ENCODE measurements at places on chromosomes 4 and X. TPM values are rescaled to one million over a fixed set of nuclear protein-coding genes. Genes with fewer than 3 reads are reported as not detected.

DNA sequence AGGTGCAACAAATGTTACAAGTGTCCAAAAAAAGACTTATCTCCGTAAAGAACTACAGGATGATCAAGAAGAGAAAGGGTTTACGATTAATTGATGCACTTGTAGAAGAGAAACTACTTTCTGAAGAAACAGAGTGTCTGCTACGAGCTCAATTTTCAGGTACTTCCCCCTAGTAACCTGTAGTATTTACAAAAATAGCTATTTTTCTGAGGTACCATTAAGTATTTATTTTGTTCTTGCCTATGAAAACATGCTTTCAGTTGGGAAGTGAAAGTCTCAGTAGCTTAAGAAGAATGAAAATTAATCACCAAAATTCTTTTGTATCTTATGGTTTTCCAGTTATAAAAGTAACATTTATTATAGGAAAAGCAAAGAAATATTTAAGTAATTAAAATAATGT, 5.9 kb downstream of the THAP9 start:
- no peaks in the 10 kb centered on the region for H3K36me3 ChIP-seq
- DNase-seq = no peak
- no peaks in the 10 kb centered on the region for H3K4me1 ChIP-seq
- no peak overlapping the region for H3K27ac ChIP-seq

- DNase-seq = no peak
- no peaks in the 10 kb centered on the region for H3K4me1 ChIP-seq
- H3K27me3 ChIP-seq = no peaks in the 10 kb centered on the region
- no peak overlapping the region for H3K4me3 ChIP-seq
- H3K27ac ChIP-seq = no peak overlapping the region
Observed at GRCh38 chrX:69808375-69808774, 192.5 kb downstream of the EDA start.

GRCh38 chrX:39238006-39238405, 436.7 kb downstream of the MID1IP1 start:
- no peaks in the 10 kb centered on the region for H3K4me1 ChIP-seq
- no peak overlapping the region for H3K4me3 ChIP-seq
- H3K27ac ChIP-seq = no peak overlapping the region
- no peak for DNase-seq
- no peaks in the 10 kb centered on the region for H3K36me3 ChIP-seq

DNA sequence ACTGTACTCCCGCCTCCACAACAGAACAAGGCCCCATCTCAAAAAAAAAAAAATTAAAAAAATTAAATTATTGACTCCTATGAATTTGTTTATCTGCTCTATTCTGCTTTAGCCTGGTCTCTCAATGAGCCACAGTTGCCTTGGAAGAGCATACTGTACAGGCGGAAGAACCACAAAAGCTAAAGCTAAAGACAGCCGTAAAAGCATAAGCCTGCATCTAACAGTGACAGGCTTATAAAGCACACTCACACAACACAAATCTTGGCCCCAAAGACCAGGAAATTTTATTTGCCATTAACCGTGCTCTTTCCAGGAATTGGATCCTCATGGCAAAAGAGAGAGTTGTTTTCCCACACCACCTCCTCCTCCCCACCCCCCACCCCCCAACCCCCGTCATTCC, 53.5 kb upstream of the KLF3 start:
- no peak overlapping the region for H3K27ac ChIP-seq
- no peaks in the 10 kb centered on the region for H3K36me3 ChIP-seq
- H3K4me1 ChIP-seq = no peaks in the 10 kb centered on the region
- DNase-seq = no peak

DNA sequence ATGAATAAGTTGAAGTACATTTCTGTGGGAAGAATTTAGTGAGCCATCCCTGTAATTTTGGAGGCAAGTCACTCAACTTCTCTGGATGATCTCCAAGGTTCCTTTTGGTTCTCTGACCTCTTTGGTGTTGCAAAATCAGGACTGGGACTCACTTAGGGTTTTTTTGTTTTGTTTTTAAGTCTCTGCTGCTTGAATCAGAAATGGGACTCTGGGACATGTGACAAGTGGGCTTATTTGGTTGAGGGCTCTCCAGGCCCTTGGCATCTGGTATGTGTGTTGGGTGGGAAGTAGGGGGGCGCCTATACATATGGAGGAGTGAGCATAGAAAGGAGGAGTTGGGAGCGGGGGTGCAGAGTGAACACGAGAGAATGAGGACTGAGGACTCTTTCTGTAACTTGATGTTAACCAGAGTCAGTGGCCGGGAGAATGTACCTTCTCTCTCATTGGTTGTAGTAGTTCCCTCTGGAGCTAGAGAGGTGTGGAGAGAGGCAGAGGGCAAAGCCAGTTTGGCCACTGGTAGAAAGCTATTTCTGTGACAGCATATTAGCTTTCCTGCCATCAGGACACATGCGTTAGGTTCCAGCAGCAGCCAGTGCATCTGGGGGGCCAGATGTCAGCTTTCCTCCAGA, 1.9 kb downstream of the ARHGAP10 start:
- DNase-seq = peak; percentile 66
- H3K27ac ChIP-seq = peak overlapping the region; percentile 98
- peak overlapping the region; percentile 85 for H3K4me3 ChIP-seq
- no peaks in the 10 kb centered on the region for H3K27me3 ChIP-seq

- DNase-seq = no peak
- no peak overlapping the region for H3K27ac ChIP-seq
- no peaks in the 10 kb centered on the region for H3K27me3 ChIP-seq
- H3K4me1 ChIP-seq = no peaks in the 10 kb centered on the region
- no peak overlapping the region for H3K4me3 ChIP-seq
- H3K36me3 ChIP-seq = no peaks in the 10 kb centered on the region
Observed at GRCh38 chrX:104427073-104427472, 138.9 kb upstream of the IL1RAPL2 start.

GRCh38 chr4:52822583-52822971, 39.5 kb upstream of the RASL11B start:
- H3K36me3 ChIP-seq = no peaks in the 10 kb centered on the region
- H3K27me3 ChIP-seq = no peaks in the 10 kb centered on the region
- H3K4me1 ChIP-seq = no peaks in the 10 kb centered on the region
- H3K27ac ChIP-seq = no peak overlapping the region

- no peak overlapping the region for H3K4me3 ChIP-seq
- no peak overlapping the region for H3K27ac ChIP-seq
- H3K36me3 ChIP-seq = no peaks in the 10 kb centered on the region
Observed at GRCh38 chr4:41160012-41160789, 54.1 kb downstream of the APBB2 start.

- no peak overlapping the region for H3K27ac ChIP-seq
- H3K27me3 ChIP-seq = no peaks in the 10 kb centered on the region
- H3K36me3 ChIP-seq = no peaks in the 10 kb centered on the region
- DNase-seq = no peak
- no peak overlapping the region for H3K4me3 ChIP-seq
- no peaks in the 10 kb centered on the region for H3K4me1 ChIP-seq
Observed at GRCh38 chr4:52780206-52780605, 29.0 kb upstream of the ERVMER34-1 start.

- H3K36me3 ChIP-seq = no peaks in the 10 kb centered on the region
- no peak overlapping the region for H3K4me3 ChIP-seq
- H3K27ac ChIP-seq = no peak overlapping the region
- no peak for DNase-seq
- no peaks in the 10 kb centered on the region for H3K27me3 ChIP-seq
- H3K4me1 ChIP-seq = no peaks in the 10 kb centered on the region
Observed at GRCh38 chrX:123277821-123278220, 93.7 kb downstream of the GRIA3 start.

GRCh38 chrX:12955882-12956703, 18.8 kb upstream of the TMSB4X start:
- H3K4me3 ChIP-seq = no peak overlapping the region
- H3K36me3 ChIP-seq = no peaks in the 10 kb centered on the region
- H3K4me1 ChIP-seq = no peaks in the 10 kb centered on the region
- H3K27ac ChIP-seq = peak overlapping the region; percentile 53

DNA sequence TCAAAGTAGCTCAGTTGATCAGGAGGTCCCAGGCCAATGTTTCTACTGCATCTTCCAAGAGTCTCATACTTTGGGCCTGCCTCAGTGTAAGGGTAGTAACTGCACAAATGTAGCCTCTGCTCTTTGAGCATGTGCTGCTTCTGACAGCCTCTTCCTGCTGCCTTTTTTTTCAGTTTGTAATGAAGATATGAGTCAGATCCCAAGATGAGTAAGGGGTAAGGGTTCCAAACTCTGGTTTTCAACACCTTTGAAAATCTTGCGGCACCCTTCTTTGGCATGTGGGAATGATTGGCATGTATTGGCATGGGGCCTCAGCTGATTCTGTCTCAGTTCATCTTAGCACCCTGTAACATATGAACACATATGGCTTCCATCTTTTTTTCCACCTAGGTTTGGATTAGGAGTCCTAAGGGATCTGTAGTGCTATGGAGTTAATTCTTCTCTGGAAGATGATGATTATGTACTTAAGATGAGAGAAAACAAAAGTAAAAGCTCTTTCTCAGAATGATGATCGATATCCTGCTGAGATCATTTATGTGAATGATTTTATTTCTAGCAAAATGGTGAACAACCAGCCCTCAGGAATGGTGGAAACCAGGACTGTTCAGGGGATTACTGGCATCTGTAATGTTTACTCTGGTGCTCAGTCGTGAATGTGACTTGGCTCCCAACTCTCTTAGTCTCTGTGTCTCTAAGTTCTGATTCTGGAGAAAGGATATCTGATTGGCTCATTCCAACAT, 118.7 kb upstream of the PRPS2 start:
- H3K4me3 ChIP-seq = no peak overlapping the region
- no peak overlapping the region for H3K27ac ChIP-seq
- no peaks in the 10 kb centered on the region for H3K4me1 ChIP-seq
- H3K36me3 ChIP-seq = no peaks in the 10 kb centered on the region
- no peaks in the 10 kb centered on the region for H3K27me3 ChIP-seq
- DNase-seq = no peak

DNA sequence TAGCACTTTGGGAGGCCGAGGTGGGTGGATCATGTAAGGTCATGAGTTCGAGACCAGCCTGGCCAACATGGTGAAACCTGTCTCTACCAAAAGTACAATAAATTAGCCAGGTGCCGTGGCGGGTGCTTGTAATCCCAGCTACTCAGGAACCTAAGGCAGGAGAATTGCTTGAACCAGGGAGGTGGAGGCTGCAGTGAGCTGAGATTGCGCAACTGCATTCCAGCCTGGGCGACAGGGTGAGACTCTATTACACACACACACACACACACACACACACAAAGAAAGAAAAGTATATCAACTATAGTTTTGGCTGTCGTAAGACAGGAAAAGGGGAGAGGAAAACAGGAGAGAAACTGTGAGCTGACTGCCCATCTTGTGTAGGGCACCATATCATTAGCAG, 171.7 kb downstream of the ADAMTS3 start:
- no peaks in the 10 kb centered on the region for H3K36me3 ChIP-seq
- no peak for DNase-seq
- no peaks in the 10 kb centered on the region for H3K27me3 ChIP-seq
- no peaks in the 10 kb centered on the region for H3K4me1 ChIP-seq

GRCh38 chr4:56112377-56112776, 163.6 kb downstream of the CEP135 start:
- DNase-seq = no peak
- H3K27ac ChIP-seq = no peak overlapping the region
- H3K4me1 ChIP-seq = peaks cover 12% of the 10 kb centered on the region
- H3K4me3 ChIP-seq = no peak overlapping the region

DNA sequence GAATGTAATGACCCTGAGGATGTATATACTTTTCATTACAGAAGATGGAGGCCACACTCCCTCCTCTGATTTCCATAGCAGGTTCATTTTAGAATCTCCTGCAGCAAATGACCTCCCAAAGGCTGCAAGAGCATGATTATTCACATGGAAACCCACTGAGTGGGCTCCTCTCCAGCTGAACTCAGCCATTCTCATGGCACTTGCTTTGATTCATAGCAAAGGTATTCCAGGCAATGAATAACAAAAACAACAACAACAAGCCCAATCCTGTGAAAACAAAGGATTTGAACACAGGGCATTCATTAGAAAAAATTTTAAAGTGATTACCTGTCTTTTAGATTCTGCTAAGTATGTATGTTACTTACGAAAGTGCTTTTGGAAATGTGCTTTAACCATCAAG, 894.0 kb upstream of the FRG1 start:
- no peak overlapping the region for H3K4me3 ChIP-seq
- no peak for DNase-seq
- H3K27me3 ChIP-seq = no peaks in the 10 kb centered on the region
- no peak overlapping the region for H3K27ac ChIP-seq

GRCh38 chr4:82758701-82759685, 39.6 kb downstream of the SCD5 start:
- no peak overlapping the region for H3K27ac ChIP-seq
- H3K27me3 ChIP-seq = no peaks in the 10 kb centered on the region
- no peaks in the 10 kb centered on the region for H3K36me3 ChIP-seq
- H3K4me3 ChIP-seq = no peak overlapping the region
- H3K4me1 ChIP-seq = peaks cover 9% of the 10 kb centered on the region
- no peak for DNase-seq

- H3K27ac ChIP-seq = peak overlapping the region; percentile 70
- DNase-seq = no peak
- H3K4me3 ChIP-seq = peak overlapping the region; percentile 62
- H3K36me3 ChIP-seq = no peaks in the 10 kb centered on the region
Observed at GRCh38 chr4:134200811-134201215, 776 bp downstream of the PABPC4L start.

- H3K27me3 ChIP-seq = no peaks in the 10 kb centered on the region
- H3K27ac ChIP-seq = no peak overlapping the region
- H3K4me1 ChIP-seq = no peaks in the 10 kb centered on the region
- no peaks in the 10 kb centered on the region for H3K36me3 ChIP-seq
- no peak for DNase-seq
Observed at GRCh38 chrX:100379388-100379986, 30.6 kb downstream of the PCDH19 start.

GRCh38 chr4:90317785-90318184, 190.6 kb downstream of the CCSER1 start:
- H3K4me1 ChIP-seq = peaks cover 7% of the 10 kb centered on the region
- H3K36me3 ChIP-seq = no peaks in the 10 kb centered on the region
- no peak overlapping the region for H3K27ac ChIP-seq
- no peak for DNase-seq

DNA sequence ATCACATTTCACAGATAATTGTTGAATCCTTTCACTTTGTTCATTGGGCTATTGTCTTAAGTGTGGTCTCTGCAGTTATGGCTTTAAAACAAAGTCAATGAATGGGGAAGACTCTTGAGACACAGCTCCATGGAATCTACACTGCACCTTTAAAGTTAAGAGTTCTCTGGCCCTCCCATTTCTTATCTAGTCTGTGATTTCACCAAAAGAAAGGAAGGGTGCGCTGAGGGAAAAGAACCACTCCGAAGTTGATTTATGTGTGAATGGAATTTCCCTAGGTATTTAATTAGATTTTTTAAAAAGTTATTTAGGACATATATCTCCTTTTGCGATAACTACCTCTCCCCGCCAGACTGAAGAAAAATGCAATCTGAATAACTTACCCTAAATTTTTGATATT, 2.5 kb downstream of the SEPTIN11 start:
- H3K27me3 ChIP-seq = no peaks in the 10 kb centered on the region
- DNase-seq = no peak
- H3K36me3 ChIP-seq = no peaks in the 10 kb centered on the region
- peaks cover 4% of the 10 kb centered on the region for H3K4me1 ChIP-seq

Gene CSAG2
- not detected for total RNA-seq

Gene ZNF157
- total RNA-seq = 0.68 TPM

Gene FAT4
- 6.5 TPM for total RNA-seq

Gene GLUD2
- 135 TPM for total RNA-seq

Gene TEX13D
- 3.3 TPM for total RNA-seq

Gene UCHL1
- total RNA-seq = 87.5 TPM

Gene RS1
- total RNA-seq = not detected

Gene ADH1A
- not detected for total RNA-seq

Gene KIT
- 15.2 TPM for total RNA-seq

Gene SLIT2
- total RNA-seq = 5.5 TPM

All from testis (tissue), 5 donors.